ENCODE measurements at places on chromosomes 6 and 20.

GRCh38 chr20:56897318-56897957 is 268.3 kb downstream of the TFAP2C start:
- no peak for DNase-seq

DNA sequence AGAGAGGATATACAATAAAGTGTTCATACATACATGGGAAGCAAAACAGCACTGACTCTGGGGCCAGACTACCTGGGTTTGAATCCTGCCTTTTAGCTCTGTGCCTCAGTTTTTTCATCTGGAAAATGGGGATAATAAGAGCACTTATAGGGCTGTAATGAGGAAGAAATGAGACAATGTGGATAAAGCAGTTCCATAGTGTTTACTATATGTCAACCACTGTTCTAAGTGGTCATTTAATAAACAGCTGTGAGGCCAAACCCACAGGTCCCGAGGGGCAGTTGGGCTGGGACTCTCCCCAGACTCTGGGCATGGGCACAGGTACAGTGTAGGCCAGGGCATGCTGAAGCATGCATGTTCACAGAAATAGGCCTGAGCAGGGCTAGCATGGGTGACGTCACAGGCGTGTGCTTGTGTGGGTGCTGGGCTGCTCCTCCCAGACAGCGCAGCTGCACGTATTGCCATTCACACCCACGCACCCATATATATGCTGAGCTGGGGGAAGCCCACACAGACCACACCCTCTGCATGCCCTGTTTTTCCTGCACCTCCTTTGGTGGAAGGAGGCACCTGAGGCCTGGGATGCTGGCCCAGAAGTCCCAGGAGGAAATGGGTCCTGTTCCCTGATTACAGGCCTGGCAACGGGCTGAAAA is 3.5 kb upstream of the PLCG1 start:
- DNase-seq, result peak; percentile 68

DNA sequence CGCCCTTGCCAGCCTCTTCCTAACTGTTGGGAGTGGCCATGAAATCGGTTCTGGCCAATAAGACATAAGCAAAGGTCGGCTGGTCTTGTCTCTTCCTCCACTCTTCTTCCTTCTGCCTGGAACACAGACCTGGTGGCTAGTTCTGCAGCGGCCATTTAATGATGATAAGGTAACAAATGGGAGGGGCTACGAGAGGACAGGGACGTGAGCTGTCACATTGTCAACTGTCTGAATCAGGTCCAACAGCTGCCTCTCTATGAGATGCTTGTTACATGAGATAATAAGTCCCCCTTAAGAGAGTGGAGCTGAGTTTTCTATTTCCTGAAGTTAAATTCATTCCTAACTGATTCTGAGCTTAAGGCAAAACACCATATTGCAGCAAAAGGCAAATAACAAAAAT is 12.5 kb upstream of the TMEM242 start:
- no peak for DNase-seq

- DNase-seq, result no peak
Measured at GRCh38 chr6:150800674-150801314, 64.7 kb upstream of the MTHFD1L start.

GRCh38 chr6:62999796-63000195 is 211.5 kb upstream of the FKBP1C start:
- DNase-seq, result no peak

- no peak for DNase-seq
Measured at GRCh38 chr6:15551798-15552197, 111.0 kb downstream of the DTNBP1 start.

DNA sequence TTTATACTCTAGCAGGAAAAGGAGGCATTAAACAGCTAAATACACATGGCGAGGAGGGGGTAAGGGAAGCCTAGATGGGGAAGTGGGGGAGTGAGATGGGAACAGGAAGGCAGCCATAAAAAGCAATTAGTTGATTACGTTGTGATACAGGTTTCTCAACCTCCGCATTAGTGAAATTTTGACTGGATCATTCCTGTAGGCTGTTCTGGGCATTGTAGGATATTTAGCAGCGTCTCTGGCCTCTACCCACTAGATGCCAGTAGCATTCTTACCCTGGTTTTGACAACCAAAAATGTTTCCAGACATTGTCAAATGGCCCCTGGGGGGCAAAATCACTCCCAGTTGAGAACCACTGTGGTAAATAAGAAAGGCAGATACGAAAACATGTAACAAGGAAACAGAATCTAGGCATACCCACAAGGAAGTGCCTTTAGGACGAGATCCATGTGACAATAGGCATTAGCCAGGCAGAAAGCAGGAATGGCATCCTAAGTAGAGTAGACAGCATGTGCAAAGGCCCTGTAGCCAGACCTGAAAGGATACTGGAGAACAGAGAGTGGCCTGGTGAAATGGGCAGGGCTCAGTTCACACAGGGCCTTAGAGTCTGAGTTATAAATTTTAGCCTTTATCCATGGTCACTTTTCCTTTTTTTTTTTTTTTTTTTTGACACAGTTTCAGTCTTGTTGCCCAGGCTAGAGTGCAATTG is 25.8 kb upstream of the PTPN1 start:
- DNase-seq, result no peak

Measured in head of caudate nucleus (tissue), 42 donors.